ENCODE measurements at places on chromosomes 5 and 9.

DNA sequence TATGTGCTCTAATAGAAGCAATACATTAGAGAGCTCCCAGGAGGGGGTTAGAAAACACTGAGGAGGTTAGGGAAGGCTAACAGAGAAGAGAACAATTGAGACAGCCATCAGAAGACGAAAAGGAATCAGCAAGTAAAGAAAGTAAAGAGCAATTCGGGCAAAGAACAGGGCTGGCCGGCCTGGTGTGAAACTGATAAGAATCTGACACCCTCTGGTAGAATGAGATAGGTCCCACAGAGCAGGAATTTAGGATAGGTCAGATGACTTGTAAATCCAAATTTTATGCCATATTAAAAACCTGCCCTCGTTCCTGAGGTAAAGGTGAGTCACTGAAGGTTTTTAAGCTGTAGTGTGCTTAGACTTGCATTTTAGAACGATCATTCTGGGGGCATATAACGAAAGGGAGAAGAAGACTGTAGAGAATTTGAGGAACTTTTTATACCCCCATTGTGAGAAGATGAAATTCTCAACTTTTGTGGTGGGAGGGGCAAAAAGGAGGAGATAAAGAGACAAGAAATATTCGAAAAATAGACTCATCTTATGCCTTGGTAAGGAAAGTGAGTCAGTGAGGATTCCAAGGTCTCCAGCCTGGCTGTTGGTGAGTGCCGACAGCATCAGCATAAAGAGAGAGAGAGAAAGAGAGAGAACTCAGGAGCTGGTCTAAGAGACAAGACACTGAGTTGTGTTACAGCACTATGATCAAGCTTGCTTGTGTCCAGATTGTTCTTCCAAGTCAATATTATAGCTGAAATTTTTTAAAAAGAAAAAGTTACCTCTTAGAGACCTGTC, 51.3 kb downstream of the TMEM167A start:
- DNase-seq, result no peak

- DNase-seq, result no peak
These were observed 1085.4 kb upstream of the CDH6 start for GRCh38 chr5:30108051-30108450.

DNA sequence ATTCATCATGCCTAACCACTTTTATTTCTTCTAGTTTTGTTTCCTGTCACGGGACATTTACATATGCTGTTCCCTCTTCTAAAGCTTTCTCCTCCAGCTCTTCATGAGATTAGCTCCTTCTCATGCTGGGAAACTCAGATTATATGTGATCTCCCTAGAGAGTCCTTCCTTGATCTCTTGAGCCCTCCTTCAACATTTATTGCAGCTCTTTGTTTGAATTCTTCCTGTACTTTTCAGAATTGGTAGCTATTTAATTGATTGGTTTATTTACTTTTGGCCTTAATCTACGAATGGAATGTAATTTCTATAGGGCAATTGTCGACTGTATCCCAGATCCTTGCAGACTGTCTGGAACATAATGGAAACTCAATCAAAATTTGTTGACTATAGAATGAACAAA, 9.7 kb upstream of the TRPM3 start:
- no peak for DNase-seq

- DNase-seq, result no peak
These were observed 2.1 kb downstream of the CA9 start for GRCh38 chr9:35675732-35676392.

- DNase-seq, result no peak
These were observed 15.3 kb upstream of the SLC9A3 start for GRCh38 chr5:539469-540070.

- DNase-seq, result no peak
These were observed 182.5 kb downstream of the TTLL11 start for GRCh38 chr9:121910491-121911040.

DNA sequence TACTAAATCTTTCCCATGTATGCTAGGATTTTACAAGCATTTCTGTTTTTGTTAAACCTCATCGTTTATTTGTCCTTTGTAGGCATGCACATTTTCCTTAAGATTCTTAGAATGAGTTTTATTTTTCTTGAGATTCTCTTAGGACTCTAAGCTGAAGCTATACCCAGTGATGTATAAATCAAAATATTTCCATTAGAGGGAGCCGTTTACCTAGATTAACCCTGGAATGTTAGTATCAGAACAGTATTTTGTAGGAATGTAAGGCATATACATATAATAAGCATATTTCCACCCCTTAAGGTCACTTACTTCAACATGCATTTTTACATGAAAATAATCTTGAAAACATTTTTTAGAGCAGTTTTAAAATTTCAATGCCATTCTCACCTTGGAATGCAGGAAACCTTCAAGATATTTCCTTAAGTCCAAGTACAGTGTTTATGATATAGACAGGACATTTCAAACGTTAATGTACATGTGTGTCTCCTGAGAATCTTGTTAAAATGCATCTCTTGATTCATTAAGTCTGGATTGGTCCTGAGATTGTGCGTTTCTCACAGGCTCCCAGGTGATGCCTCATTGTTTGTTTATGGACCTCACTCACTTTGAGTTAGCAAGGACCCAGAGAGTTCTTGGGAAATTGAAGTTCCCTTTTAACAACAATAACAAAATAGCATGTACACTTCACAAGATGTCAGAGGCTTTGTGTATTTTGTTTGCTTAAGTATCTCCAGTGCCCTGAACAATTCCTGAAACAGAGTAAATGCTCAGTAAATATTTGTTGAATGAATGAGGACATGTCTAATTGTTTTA, 34.9 kb upstream of the FCHO2 start:
- DNase-seq, result no peak

GRCh38 chr5:135245521-135246499, 153.2 kb downstream of the MACROH2A1 start:
- no peak for DNase-seq

DNA sequence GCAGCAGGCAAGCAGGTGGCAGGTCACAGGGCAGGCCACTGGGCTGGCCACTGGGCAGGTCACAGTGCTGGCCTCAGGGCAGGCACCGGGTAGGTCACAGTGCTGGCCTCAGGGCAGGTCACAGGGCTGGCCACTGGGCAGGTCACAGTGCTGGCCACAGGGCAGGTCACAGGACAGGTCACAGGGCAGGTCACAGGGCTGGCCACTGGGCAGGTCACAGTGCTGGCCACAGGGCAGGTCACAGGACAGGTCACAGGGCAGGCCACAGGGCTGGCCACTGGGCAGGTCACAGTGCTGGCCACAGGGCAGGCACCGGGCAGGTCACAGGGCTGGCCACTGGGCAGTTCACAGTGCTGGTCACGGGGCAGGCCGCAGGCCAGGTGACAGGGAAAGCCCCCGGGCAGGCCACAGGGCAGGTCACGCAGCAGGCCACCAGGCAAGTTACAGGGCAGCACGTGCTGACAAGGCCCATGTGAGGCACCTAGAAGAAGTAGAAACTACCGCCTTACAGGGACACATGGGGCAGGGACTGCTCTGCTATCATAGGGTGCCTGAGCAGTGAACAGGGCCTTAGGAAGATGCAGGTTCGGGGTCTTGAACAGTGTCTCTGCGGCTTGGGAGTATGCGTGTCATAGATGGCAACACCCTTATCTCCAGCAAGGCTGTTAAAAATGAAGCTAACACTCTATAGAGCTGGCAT, 18.6 kb upstream of the MED10 start:
- no peak for DNase-seq

- DNase-seq, result no peak
These were observed 157.1 kb upstream of the CDH6 start for GRCh38 chr5:31036411-31036810.

- DNase-seq, result no peak
These were observed 204.8 kb upstream of the S1PR3 start for GRCh38 chr9:88786291-88787079.

DNA sequence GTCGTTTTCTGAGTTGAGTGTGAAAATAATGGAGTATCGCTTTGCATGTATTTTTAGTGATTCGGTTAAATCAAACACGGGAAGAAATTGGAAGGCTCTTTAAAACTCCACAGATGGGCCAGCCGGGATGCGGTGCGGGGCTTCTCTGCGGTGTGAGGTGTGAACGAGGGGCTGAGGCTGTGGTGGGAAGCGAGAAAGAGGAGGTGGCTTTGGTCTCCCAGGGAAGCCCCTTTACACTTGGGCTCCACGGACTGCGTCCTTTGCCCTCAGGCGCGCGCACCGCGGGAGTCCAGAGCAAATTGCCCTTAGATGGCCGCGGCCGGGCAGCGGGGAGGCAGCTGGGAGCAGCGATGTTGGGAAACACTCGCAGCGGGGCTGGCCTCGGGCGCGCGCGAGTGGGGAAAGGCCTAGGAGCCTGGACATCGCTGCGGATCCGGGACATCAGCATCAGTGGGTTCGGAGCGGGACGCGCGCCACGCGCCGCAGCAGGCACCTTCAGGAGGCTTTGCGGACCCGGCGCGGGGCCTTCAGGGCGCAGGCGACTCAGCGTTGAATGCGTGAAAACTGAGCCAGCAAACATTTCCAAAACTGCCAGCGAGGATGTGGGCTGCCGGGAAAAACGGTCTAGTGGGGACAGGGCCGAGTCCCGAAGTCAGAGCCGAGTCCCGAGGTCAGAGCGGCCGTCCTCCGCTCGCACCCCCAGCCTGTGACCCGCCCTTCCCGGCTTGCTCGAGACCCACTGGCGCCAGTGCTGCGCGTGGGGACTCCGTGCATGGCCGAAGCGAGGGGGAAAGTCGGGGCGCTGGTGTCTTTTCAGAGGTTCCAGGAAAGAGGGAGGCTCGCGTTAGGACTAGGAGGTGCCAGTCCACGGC, 6.5 kb downstream of the IRX1 start:
- no peak for DNase-seq

DNA sequence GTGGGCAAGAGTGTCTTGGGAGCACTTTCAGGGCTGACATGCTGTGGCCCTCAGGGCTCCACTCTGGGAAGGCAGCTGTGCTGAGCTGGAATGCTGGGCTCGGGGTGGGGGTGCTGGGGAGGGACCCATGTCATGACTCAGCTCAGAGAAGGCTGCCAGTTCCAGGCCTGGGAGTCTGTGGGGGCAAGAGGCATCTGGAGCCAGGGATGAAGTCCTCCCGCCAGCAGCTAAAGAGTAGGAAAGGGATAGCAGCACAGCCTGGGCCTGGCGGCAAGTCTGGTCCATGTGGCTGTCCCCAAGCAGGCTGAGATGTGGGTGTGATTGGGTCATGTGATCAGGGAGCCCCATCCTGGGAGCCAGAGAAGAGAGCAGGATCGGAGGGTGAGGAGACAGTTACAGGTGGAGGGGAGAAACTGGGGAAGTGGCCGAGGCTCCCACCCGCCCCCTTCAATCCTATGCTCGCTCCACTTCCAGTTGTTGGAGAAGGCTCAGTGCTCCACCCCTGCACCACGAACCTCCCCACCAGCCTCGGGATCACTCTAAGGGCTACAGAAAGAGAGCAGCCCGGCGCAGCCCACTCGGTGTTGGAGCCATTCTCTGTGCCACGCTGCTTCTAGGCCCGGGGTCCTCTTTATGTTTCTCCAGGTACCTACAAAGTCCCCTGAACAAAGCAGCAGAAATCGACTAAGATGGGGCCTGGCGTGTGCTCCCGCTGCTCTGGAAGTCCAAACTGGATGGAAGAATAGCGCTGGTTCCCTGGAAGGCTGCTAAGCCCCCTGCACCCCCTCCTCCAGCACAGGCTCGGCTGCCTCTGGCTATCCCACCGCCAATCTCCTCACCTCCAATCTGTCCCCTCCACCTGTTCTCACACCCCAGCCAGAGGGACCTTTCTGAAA, 12.0 kb downstream of the PDGFRB start:
- no peak for DNase-seq

DNA sequence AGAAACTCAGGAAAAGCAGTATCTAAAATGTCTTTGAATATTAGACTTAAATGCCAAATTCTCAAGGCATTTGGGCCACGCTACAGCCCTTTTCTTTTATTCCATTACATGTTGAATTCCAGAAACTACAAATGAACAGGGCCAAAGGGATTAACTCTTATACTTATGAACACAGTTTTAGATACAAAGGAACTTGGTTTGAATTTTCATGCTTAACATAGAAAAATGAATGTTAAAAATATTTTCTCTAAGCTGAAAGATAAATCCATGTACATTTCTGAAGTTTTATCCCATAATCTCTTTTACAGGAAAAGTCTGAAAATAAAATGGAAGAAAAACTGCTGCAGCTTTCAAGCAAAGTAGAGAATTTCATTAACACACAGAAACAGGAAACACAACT, 56.8 kb downstream of the FAM81B start:
- DNase-seq, result no peak

- DNase-seq, result no peak
These were observed 3.4 kb upstream of the CCDC187 start for GRCh38 chr9:136307215-136307750.

DNA sequence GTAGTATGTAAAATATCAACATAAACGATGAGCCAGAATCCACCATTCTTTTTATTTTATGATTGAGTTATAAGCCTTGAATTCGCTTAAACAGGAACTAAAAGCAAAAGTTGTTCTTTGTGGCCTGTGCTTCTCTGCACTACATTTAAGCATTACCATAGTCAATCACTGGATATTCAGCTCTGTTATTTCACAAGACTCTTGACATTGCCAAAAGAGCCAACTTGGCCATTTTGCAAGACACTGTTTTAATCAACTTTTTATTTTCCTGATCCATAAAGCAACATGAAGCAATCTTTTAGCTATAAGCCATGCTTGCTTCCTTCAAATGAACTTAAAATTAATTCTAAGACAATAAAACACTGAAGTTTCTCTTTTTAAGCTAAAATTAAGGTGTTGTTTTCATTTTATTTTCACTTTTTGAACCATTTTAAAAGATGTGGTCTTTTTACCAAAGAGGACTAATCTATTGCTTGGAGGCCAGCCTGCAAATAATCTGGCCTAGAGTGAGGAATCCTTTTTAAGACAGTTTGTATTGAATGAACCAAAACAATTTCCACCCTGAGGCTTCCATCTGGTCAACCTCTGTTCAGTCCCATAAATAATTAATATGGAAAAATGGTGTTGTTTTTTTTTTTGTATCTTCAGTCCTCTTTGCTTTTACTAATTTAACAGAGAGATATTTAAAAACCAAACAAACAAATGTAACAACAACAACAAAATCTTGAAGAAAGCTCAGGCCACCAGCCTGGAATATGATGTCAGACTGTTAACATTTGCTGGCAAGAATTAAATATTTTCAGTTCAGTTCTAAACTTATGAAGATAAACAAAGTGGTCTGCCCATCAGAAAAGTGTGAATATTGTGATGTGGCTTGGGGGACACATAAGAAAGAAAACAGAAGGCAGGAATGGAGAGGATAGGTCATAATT, 274.4 kb downstream of the MARCHF11 start:
- no peak for DNase-seq

DNA sequence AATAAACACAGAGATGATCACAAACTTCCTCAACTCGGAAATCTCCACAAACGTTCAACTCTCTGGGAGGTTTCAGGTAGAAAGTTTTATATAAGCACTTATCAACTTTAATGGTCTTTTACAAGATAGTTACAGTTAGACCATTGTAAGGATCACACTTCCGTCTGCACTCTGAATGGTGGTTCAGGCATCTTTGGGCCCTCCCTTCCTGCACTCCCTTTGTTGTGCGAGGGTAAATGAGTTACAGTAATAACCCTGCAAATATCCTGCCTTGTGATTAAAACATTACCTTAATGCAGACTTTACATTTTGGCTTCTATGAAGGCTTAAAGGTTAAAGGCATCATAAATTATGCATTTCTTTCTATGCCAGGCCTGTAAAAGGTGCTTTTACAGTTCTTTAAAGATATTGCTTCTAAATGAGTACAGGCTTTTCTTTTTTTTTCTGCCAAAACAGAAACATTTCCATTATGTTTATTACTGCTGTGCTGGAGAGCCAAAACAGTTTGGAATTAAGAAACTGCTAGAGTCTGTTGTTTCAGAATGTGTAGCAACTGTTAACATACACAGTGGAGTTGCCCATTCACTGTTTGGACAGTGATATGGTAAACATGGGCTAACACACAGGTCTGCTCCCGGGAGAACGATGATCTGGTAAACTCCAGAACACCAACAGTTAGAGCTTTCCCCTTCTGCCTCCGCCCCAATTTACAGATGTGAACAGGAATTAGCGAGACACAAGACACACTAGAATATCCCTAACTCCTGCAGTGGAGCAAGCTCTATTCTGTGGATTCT, 1.1 kb downstream of the PRUNE2 start:
- DNase-seq, result no peak
